ENCODE measurements at places on chromosomes 1 and 21.

DNA sequence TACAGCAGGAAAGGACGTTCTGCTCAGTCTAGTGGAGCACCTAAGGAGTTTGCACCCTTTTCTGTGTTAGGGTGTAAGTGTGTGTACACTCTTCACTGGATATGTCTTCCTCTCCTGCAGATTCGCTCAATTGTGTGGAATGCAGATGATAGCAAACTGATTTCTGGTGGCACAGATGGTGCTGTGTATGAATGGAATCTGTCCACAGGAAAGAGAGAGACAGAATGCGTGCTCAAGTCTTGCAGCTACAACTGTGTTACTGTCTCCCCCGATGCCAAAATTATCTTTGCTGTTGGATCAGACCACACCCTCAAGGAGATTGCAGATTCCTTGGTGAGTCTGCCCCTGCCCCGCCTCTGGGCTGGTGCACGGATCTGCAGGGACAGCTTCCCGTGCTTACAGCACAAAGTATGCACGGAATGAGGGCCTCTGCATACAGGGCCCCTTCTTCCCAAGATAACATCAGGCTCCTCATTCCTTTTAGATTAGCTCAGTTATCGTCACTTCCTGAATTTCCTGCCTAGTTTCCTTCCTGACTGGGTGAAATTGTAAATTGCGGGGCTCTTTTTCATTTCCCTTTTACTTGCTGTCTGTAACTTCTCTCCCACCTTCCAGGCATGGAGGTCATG lies 34.6 kb downstream of the CFAP57 start:
- no peak for DNase-seq

- no peak for DNase-seq
Observed at GRCh38 chr1:22204989-22205913, 62.4 kb upstream of the WNT4 start.

- peak; percentile 86 for DNase-seq
Observed at GRCh38 chr21:42493109-42494060, 2.6 kb downstream of the RSPH1 start.

GRCh38 chr1:11653861-11654136 lies 430 bp downstream of the FBXO2 start:
- no peak for DNase-seq

GRCh38 chr1:2145946-2146835 lies 48.4 kb downstream of the FAAP20 start:
- DNase-seq = no peak

GRCh38 chr1:238143038-238143437 lies 252.3 kb upstream of the ZP4 start:
- no peak for DNase-seq

DNA sequence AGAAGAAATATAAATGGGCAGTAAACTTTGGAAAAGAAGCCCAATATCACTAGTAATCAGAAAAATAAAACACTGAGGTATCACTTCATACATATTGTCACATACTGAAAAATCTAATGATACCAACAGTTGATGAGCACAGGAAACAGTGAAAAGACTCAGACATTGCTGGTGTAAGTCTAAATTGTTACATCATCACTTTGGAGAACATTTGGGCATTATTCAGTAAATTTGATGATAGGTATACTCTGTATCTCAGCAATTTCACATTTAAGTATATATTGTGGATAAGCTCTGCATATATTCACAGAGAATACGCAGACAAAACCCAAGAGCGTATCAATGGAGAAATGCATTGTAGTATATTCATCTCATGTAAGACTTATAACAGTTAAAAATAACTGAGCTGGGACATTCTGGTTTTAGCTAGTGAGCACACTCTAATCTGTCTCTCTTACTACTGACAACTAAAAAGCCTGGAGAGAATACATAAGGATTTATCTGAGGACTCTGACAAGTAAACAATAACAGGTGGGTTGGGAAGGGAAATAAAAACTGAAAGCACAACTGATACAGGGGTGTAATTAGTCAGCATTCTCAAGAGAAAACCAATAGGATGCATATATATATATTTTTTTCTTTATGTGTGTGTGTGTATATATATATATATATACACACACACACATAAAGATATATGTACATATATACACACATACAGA lies 212.7 kb upstream of the JUN start:
- no peak for DNase-seq

DNA sequence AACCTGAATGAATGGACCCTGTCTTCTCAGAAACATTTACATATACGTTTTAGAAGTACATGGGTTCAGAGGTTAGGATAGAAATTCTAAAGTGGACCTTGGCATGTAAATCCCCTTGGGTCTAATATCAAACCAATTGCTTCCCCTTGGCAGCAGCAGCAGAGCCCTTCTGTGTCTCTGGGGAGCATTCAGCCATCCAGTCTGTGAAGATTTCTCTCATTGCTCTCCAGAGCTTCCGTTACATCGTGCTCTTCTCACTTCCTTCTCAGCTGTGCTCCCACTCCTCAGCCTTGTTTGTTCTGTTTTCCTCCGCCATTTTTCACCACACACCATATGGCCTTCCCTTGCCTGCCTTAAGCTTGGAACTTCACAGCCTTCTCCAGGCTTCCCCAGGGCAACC lies 61.5 kb upstream of the ATP1B1 start:
- DNase-seq = no peak

DNA sequence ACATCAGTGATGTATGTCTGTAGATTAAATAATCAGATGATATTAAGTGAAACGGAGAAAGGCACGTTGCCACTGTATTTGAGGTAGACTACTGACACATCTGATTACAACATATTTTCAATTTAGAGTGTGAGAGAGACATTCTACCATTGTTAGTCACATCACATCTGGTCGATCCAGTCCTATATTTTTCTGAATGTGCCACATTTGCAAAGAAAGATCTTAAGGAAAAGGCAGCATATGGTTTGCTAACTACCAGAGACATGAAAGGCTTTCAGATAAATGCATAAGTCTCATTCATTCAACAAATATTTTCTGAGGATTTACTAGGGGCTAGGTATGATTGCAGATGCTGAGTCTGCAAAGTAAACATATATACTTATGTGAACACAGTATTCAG lies 114.3 kb upstream of the RUNX1 start:
- DNase-seq = no peak

GRCh38 chr1:116677474-116678062 lies 10.0 kb upstream of the IGSF3 start:
- no peak for DNase-seq

- no peak for DNase-seq
Observed at GRCh38 chr1:119868176-119868575, 28.1 kb downstream of the ADAM30 start.

GRCh38 chr1:30423570-30423969 lies 299.8 kb downstream of the MATN1 start:
- DNase-seq = no peak

GRCh38 chr21:42454786-42455185 lies 41.2 kb downstream of the RSPH1 start:
- no peak for DNase-seq

GRCh38 chr1:36885540-36886357 lies 148.6 kb downstream of the GRIK3 start:
- DNase-seq = no peak

DNA sequence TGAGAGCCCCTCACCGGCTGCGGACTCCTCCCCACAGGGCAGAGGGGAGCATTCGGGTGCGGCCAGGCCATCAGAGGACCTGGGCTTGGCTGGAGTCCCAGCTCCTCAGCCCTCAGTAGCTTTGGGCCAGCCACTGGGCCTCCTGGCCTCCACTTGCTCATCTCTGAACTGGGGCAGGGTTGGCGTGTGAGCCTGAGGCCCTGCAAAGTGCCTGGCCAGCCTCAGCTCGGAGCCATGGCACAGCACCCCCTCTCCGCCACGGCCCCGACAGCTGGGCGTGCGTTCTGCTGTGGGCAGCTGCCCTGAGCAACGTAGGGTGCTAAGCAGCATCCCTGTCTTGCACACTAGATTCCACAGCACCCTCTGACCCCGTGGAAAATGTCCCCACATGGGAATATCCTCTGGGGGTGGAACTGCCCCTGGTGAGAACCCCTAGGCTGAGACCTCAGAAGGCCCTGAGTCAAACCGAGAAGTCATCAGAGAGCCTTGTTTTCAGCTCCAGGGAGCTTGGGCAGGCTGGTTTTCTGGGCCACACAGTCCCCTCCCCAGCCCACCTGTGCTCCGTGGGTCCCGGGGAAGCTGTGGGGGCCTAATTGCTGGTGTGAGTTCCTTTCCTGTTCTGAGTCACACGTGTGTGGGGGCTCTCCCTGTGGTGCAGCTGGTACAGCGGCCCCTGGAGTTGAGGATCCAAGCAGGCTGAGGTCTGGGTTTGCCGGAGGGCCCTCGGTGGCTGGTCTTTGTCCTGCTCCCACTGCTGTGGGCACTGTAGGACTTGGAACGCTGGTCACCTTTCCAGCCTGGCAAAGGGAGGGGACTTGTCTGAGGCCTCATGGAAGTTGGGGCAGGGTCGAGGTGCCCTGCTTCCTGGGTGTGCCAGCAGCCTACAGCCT lies 24.5 kb downstream of the TP73 start:
- DNase-seq = no peak

DNA sequence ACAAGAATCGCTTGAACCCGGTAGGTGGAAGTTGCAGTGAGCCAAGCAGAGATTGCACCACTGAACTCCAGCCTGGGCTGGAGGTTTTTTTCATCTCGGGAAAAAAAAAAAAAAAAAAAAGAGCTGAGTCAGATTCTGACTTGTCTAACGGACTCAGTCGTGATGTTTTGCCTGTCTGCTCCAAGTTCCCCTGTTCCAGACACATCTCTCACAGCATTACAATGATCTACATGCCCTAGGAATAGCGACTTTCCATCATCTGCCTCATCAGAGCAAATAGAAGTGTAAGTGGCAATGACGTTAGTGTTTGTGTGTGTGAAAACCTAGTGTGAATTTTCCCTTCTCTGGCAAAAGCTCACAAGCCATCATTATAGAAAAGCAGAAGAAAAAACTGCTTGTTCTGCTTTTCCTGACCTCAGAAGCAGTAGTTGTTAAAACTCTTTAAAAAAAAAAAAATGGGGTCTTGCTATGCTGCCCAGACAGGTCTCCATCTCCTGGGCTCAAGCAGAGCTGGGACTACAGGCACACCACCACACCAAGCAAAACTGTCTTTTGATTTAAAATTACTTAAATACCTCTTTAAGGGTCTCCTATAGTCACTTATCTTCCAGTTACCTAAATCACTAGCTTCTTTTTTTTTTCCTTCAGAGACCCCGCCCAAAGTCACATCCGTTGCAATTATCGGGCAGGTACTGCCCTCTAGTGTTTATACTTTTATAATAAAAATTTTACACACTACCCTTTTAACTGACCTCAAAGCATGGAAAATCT lies 37.3 kb downstream of the PLEKHO1 start:
- no peak for DNase-seq

- DNase-seq = no peak
Observed at GRCh38 chr1:154406572-154406879, 1.4 kb downstream of the IL6R start.

All from WERI-Rb-1 (cell line).